ENCODE measurements at places on chromosomes 2 and 18.

GRCh38 chr2:29902356-29902755, 19.0 kb downstream of the ALK start:
- no peak for DNase-seq

GRCh38 chr2:68023904-68024303, 38.9 kb downstream of the C1D start:
- no peak for DNase-seq

DNA sequence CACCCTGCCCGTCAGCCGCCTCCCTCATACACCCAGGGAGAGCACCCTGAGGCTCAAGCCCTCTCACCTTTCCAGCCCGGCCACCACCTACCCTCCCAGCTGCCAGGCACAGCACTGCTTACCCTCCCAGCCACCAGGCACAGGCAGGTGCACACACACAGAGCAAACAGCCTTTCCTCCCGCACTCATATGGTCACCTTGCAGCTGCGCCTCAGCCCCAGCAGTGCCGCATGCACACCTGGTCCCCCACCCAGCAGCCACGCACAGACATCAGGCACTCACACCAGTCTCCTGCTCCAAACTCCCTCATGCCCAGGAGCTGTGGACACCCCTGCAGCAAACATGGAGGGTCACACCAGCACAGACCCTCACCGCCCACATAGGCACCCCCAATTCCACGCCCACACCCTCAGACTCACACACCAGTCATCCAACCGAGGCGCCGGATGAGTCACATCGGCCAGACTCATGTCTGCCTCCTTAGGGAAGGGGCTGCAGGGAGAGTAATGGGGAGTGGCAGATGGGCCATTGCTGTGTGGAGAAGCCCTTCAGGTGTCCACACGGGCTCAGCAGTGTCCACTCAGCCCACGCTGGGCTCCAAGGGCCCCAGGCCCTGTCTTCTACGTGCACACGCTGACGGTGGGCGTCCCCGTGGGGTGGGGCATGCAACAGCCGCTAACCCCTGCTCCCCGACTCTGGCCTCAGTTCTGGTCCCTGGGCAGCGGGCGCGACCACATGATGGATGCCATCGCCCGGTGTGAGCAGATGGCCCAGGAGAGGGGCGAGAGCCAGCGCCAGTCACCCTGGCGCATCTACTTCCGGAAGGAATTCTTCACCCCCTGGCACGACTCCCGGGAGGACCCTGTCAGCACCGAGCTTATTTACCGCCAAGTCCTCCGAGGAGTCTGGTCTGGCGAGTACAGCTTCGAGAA, 22.3 kb upstream of the GPR17 start:
- no peak for DNase-seq

GRCh38 chr2:220460257-220460985, 833.0 kb downstream of the SLC4A3 start:
- no peak for DNase-seq

GRCh38 chr2:85797263-85797660, 43.5 kb downstream of the ATOH8 start:
- no peak for DNase-seq

DNA sequence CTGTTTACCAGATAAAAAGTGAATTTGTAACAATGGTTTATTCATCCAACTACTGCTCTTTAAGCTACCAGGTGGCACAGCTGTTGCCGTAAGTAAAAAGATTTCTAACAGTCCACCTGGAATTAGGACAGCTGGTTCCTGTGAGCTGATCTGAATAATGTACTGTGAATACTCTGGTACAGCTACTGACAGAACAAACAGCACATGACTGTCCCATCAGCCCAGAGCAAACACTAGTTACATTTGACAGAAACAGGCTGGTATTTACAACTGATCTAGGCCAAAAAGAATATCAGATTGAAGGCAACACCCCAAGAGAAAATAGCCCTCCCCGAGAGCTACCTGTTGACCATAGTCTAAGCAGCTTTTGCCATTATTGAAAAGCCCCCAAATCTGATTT, 840.4 kb downstream of the CPS1 start:
- no peak for DNase-seq

DNA sequence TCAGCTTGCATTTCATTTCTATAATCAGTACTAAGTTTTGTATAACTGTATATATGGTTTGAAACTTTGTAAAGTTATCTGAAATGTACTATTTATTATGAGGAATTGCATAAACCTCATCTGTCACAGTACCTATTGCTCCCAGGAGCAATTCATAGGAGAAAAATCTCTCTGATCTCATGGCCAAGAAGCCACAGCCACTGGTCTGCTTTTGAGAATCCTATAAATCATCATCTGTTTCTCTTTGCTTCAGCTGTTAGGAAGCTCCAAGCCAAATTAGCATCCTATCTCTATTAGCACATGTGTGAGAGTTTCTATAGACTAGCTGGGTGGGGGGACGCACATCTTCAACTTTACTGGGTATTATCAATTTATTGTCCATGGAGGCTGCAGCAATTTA, 210.3 kb downstream of the CYP26B1 start:
- no peak for DNase-seq

DNA sequence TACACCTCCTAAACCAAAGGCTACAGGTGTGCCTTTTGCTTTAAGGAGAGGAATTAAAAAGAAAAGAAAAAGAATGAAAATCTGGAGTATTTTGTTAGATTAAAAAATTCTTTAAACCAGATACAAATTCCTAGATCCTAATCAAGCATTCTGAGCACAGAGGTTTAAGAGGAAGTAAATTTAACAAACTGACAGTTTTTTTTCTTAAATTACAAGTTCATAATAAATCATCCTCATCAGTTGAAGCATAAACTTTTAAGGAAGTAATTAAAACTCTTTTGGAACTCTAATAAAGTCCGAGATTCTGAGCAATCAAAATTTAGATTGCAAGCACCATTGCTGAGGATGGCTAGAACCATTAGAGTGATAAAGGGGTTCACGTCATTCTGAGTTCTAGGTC, 75.1 kb downstream of the POLE4 start:
- DNase-seq, result no peak

DNA sequence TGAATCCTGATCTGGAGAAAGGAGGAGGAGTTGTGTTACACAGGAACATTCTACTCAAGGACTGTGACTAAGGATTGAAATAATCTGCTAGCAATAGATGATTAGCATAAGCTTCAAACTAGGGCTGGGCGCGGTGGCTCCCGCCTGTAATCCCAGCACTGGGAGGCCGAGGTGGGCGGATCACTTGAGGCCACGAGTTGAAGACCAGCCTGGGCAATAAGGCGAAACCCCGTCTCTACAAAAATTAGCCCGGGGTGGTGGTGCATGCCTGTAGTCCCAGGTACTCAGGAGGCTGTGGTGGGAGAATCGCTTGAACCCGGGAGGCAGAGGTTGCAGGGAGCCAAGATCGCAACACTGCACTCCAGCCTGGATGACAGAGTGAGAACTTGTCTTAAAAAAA, 1.5 kb downstream of the TRMT61B start:
- DNase-seq, result no peak

GRCh38 chr18:73688851-73689711, 458.6 kb downstream of the FBXO15 start:
- no peak for DNase-seq

DNA sequence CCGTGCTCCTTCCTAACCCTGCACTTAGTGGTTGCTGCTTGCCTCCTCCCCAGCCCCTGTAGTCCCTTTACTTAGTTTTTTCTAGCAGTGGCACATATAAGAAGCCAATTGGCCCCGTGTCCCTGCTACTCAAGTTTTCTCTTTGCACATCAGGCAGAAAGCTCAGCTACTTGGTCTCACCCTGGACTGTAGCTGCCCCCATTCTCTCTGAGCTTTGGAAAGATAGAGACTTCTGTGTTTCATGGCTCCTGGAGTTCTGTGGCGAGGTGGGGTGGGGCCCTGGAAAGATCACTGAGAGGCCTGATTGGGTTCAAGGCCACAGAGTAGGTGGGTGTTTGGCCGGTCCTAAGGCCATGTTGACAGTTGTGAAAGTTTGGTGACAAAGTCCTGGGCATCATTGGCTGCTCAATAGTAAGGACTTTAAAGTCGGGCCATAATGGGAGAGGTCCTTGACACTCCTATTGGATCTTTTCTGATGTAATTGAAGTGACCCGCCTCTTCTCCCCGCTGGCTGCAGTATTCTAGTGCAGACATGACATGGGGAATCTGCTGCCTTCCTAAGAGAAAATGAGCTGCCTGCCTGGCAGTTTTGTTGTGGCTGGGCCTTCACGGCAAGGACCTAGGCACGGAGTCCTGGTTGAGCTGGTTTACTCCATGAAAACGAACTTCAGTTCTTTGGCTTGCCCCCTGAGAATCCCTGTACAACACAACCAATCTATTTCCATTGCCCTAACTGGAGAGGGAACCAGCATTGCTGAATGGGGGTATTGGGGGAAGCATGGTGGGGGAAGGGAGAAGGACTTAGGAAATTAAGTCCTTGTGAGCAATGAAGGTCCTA, 26.2 kb upstream of the CYP27A1 start:
- DNase-seq, result no peak

DNA sequence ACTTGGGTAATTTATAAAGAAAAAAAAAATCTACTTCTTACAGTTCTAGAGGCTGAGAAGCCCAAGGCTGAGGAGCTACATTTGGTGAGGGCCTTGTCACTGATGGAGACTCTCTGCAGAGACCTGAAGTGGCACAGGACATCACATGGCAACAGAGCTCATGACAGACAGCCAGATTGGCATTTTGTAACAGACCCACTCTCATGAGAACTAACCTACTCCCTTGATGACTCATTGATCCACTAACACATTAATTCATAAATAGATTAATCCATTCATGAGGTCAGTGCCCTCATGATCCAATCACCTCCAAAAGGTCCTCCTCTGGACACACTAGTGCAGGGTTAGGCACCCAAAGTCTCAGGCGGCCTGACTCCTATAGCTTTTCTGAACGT, 318.4 kb downstream of the GULP1 start:
- DNase-seq, result no peak

GRCh38 chr2:102387763-102388546, 32.4 kb downstream of the IL18R1 start:
- DNase-seq, result no peak

DNA sequence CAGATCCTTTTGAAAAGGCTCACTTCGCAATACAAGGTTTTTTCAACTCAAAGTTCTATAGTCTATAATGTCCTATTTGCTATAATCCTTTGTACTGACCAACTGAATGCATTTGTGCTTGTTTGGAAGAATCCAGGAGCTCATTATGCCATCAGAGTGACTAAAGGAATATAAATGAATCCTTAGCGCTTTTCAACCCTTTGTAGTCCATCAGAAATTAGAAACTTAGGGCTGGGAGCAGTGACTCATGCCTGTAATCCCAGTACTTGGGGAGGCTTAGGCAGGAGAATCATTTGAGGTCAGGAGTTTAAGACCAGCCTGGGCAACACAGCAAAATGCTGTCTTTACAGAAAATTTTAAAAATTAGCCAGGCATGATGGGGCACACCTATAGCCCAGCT, 330.2 kb upstream of the CHAC2 start:
- DNase-seq, result no peak

DNA sequence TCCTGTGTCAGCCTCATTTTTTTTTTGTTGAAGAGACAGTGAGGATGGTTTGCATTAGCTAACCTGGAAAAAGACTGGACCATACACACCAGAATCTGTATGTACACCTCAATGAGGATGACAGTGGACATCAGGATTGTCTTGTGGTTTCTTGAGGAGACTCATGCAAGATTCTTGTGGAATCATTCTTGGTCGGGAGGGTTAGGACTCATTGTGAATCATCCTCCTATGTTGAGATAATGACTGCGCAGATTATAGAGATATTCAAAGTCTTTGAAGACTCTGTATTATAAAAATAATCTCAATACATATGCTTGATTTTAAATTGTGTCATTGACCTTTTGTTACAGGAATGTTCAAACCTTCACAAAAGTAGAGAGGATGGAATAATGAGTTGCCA, 49.1 kb upstream of the DOCK10 start:
- DNase-seq, result no peak

DNA sequence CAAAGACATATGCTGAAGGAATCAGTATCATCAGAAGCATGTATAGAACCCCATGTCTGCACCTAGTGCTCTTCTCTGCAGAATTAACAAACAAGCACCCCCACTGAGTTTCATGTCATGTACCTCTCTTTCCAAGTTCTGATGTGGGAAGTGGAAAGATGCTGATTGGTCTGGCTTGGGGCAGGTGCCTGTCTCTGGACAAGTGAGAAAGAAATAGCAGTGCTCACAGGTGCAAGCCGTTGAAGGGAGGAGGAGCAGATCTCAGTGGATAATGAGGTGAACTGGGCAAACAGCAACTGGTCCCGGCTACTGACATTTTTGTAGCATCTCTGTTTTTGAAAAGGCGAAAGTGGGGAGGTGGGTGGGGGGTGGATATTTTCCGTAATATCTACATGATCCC, 17.5 kb upstream of the ACVR1 start:
- DNase-seq, result no peak

GRCh38 chr2:24855022-24855622, 61.9 kb downstream of the CENPO start:
- DNase-seq, result no peak

DNA sequence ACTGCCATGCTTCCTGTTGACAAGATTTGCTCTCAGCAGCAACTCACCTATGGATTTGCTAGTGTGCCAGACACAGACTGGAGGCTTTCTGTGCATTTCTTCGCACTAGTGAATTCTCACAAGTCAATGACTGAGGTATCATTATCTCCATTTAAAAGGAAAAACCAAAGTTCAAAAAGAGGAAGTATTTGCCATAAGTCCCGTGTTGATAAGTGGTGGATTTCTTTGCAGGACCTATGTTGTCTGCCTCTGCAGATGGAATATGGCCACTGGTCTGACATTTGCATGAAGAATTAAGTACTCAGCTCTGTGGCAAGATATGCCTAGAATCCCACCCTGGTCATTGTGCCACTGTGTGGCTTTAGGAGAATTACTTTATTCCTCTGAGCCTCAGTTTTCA, 299.6 kb downstream of the PAX3 start:
- no peak for DNase-seq

DNA sequence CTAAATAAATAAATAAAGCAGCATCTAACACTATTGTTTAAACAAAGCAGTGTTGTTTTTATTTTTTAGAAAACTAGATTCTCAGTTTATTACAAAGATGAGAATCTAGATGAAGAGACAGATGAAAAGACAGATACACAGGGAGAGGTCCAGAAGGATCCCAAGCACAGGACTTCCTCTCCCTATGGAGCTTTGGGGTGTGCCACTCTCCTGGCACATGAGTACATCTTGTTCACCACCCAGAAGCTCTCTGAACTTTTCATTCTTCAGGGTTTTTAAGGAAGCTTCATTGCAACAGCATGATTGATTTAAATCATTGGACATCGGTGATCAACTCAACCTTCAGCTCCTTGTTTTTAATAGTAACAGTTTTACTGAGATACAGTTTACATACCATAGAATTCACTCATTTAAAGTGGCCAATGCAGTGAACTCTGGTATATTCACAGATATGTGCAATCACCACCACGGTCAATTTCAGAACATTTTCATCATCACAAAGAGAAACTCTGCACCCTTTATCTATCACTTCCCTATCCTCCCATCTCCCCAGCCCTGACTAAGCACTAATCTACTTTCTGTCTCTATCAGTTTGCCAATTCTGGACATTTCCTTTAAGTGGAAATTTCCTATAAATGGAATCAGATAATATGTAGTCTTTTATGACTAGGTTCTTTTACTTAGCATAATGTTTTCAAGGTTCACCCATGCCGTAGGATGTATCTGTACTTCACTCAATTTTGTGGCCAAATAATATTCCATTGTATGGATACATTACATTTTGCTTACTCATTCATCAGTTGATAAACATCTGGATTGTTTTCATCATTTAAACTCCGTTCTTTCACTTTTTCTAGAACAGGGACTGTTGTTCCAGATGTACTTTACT, 62.3 kb upstream of the ZFP36L2 start:
- no peak for DNase-seq

GRCh38 chr2:98445683-98446581, 1.3 kb downstream of the INPP4A start:
- peak; percentile 10 for DNase-seq

- peak; percentile 86 for DNase-seq
Observed at GRCh38 chr2:19540739-19541525, 182.5 kb upstream of the OSR1 start.
